ENCODE measurements at places on chromosomes 12 and 14.

- no peak for DNase-seq
These were observed 4.5 kb downstream of the MYBPC1 start for GRCh38 chr12:101599311-101599710.

GRCh38 chr12:65434737-65435136 lies 156.3 kb downstream of the MSRB3 start:
- no peak for DNase-seq

DNA sequence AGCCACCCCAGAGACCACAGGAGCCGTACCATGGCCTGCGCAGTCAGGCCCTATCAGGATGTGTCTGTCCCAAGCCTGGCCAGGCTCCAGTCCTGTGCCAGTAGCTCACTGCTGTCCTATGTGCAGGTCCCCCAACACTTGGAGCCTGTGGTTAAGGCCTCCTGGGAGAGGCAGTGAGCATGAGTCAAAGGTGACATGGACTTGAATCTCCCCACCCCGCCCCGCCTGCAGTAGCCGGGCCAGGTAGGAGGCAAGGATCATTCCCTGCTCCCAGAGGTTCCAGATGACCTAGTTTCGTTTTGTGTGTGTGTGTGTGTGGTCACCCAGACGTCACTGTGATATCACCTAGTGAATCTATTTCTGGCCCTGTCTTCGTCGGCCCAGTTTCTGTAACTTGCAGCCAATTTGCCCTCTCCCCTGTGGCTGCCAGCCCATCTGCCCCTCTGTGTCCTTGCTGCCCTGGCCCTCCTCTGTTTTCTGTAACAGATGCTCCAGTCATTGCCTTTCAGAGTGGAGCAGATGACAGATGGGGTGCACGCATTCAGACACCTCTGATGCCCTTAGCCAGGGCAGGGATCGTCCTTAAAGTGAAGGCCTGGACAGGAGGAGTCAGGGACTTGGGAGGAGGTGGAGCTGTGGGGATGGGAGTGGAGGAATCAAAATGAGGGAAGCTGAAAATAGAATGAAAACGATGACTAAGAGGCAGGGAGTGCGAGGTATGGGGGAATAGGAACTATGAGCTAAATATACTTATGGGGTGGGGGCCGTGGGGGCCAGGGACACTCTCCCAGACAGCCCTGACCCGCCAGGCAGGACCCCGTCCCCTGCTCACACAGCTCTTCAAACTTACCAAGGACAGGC lies 37.4 kb downstream of the SLC6A12 start:
- DNase-seq: no peak

- no peak for DNase-seq
These were observed 54.8 kb upstream of the PTHLH start for GRCh38 chr12:28027328-28027727.

DNA sequence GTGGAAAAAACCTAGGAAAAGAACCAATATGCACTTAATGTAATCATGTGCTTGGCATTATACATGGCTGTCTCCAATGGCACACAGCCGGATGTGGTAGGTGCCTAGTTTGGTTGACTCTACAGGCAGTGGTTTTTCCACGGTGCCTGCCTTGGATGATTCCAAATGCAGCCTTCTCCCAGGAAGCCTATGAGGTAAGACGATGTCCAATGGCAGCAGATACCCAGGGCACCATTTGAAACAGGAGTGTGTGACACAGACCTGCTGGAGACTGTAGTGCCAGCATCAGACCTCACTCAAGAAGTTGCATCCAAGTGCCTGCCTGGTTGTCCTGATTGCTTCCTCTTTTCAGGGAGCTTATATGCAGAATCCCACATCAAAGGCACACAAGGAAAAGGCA lies 88.0 kb upstream of the VASH1 start:
- no peak for DNase-seq

DNA sequence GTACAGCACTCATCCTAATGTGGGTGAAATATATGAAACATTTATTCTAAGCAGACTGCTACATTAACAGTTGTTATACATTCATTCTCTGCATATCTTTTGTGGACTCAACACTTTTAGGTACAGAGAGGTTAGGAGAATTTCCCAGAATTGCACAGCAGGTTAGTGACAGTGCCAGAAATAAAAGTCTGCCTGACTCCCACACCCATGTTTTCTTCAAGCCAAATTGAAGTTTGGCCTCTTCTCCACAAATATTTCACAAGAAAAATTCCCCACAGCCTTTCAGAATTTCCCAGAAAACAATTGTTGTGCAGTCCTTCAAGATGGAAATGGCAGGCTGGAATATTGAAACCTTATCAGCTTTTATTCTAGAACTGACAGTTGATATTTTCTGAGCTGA lies 464.8 kb downstream of the RAD51B start:
- no peak for DNase-seq

DNA sequence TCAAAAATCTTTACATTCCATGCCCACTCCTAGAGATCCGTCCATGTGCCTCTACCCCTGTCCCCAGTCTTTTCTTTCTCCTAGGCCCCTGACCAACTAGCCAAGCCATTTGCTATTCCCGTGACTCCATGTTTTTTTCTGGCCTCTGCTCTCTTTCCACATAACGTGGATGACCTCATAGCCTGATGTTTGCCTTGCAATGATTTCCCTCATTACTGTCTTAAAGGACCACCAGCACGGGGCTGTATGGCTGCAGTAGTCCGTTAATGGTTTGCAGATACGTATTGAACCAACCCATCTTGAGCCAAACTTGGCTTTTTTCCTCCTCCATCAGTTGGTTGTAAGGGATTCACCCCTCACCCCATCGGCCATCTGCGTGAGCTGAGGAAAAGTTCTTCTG lies 226.0 kb downstream of the PCNX1 start:
- DNase-seq: no peak

DNA sequence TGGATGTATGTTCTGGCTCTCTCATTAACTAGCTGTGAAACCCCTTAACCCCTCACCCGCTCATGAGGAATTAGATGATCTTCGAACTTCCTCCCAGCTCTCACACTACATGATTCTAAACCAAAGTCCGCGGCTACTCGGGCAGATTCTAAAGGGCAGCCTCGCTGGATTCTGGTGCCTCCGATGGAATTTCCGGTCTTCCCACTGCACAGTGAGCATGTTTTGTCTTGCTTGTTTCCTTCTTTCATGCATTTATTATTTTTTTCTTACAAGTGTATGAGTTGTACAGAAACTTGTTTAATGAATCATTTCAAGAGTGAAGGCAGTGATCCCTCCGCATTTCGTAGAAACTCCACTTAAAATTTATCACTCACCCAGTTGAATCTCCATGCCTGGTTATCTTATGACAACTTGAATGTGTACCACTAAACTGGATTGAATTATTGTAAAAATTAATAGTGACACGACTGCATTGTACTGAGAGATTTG lies 4.5 kb upstream of the HCAR3 start:
- DNase-seq: no peak

- DNase-seq: no peak
These were observed 321.9 kb upstream of the RTL1 start for GRCh38 chr14:101225157-101226152.

GRCh38 chr12:124913474-124914391 lies 717 bp downstream of the UBC start:
- DNase-seq: peak; percentile 96

GRCh38 chr12:52681526-52682380 lies 1.5 kb upstream of the KRT1 start:
- peak; percentile 69 for DNase-seq

DNA sequence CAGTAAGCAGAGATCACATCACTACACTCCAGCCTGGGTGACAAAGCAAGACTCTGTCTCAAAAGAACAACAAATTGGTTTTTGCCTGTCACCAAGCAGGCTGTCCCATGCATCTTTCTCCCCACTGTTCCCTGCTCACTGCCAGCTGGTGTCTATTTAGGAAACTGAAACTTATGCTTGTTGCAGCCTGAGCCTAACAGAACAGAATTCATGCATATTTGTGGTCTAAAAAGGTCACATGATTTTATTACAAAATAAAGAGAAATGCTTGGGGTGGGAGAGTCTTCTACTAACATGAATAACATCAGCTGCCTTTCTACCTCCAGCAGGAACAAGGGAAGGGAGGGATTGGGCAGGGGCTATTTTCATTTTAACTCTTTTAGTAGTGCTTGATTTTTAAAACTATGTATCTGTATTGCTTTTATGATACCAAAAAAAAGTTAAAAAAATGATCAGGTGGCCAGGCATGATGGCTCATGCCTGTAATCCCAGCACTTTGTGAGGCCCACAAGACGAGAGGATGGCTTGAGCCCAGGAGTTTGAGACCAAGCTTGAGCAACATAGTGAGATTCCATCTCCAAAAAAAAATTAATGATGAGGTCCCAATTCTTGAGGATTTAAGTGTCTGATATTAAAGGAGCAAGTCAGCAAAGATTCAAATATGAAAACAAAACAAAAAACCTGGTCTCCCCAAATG lies 923 bp downstream of the STAT2 start:
- DNase-seq: no peak

GRCh38 chr14:105221598-105222178 lies 26.6 kb upstream of the BTBD6 start:
- DNase-seq: no peak

DNA sequence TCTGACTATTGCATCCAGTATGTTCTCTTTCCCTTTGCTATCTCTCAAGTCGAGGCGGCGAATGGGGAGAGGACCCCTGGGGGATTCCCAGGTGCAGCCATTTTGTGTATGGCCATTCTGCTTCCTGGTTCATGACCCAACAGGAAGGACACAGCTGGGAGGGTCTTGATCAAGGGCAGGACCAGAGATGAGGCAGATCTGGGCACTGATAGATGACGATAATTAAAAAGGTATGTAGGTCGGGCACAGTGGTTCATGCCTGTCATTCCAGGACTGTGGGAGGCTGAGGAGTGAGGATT lies 73.9 kb downstream of the EID3 start:
- DNase-seq: no peak

GRCh38 chr12:958588-959123 lies 9.2 kb upstream of the RAD52 start:
- DNase-seq: no peak

- DNase-seq: no peak
These were observed 32.6 kb upstream of the DAAM1 start for GRCh38 chr14:59155886-59156285.

DNA sequence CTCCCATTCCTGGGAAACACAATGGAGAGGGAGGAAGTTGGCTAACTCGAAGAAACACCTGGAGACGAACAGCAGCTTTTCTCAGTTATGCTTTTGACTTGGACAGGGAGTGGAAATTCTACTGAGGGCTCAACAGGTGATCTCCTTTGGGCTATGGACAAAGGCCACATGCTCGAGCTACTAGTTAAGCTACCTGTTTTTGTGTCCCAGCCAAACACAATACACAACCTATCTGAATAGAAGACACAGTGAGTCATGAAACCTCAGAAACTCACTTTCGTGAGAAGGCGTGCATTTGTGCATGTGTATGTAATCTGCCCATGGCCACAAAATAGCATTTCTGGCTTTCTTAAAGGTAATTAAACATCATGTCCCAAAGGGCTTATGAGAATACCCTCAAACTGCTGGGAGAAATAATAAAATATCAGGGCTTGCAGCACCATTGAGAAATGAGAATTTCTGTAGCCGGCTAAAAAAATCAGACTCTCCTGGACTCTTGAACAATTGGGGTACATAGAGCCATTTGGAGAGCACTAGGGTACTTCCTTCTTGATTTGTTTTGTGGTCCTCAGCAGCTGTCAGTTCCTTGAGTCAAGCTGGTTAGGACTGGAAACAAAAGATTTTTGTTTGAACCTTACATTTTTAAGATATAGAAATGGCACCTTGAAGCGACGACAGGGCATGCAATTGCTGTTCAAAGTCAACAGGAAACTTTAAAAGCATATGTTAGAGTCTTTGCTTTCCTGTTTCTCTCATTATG lies 85.5 kb upstream of the PTHLH start:
- DNase-seq: no peak

DNA sequence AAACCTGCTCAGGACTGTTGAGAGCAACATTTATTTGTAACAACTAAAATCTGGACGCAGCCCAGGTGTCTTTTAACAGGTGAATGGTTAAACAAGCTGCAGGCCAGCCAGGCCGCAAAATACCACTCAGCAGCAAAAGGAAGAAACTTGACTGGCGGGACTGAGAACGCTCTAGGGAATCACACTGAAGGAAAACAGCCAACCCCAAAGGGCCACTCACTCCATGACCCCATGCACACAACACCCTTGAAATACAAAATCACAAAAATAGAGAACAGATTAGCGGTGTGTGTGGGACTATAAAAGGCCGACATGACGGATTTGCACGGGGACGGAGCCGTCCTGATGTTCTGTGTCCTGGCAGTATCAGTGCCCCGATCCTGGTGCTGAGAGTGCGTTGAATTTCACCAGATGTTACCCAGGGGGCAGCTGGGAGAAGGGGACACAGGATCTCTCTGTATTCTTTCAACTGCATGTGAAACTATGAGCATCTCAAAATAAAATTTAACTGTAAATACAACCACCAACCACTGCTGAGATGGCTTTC lies 23.0 kb downstream of the VPS37B start:
- DNase-seq: no peak

- no peak for DNase-seq
These were observed 768.5 kb downstream of the MED13L start for GRCh38 chr12:115508990-115509389.

DNA sequence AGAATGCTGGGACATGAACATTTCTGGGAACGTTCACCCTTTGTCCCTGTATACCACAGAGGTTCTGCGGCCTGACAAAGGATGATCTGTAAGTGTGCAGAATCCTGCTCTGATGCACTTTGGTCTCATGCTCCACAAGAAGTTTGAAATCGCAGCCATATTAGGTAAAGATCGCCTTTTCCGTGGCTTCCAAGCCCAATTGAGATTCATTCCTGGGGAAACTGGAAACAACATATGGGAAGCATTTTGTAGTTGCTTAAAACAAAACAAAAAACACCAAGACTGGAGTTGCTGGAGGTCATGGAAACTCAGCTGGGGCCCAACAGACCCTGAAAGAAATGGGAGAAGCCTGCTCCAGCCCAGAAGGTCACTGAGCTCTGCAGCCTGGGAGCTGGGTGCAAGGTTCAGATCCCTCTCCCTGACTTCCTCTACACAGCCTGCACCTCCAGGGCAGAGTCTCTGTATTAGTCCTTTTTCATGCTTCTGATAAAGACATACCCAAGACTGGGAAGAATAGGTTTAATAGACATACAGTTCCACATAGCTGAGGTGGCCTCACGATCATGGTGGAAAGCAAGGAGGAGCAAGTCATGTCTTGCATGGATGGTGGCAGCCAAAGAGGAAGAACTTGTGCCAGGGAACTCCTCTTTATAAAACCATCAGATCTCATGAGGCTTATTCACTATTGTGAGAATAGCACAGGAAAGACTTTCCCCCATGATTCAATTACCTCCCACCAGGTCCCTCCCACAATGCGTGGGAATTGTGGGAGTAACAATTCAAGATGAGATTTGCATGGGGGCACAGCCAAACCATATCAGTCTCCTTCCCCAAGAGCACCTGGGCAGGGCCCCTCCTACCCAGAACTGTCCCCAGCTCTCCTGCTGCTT lies 60.8 kb upstream of the CHGA start:
- no peak for DNase-seq

Measured in CD4-positive, alpha-beta T cell treated with Interleukin-6 for 4 hours (primary cell).